ENCODE measurements at places on chromosomes 1 and 21.

GRCh38 chr1:82820816-82821215, 1020.1 kb downstream of the ADGRL2 start:
- no peak for ATAC-seq

DNA sequence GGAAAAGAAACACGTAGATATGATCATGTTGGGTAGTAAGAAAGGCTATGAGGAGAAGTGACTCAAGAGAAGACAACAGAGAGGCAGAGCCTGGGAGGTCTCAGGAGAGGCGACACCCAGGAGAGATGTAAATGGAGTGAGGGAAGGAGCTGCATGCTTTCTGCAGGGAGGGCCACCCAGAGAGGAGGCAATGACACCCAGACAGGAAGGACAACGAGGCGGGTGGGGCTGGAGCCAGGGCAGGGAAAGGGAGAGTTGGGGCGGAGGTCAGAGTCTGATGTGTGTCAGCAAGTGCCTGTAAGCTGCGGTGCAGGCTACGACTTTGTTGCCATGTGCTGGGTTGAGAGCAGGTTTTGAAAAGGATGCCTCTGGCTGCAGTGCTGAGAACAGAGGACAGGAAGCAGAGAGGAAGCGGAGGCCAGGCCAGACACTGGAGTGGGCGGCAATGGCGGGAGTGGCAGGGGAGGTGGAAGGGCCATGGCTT, 31.3 kb downstream of the SLC1A7 start:
- no peak for ATAC-seq

DNA sequence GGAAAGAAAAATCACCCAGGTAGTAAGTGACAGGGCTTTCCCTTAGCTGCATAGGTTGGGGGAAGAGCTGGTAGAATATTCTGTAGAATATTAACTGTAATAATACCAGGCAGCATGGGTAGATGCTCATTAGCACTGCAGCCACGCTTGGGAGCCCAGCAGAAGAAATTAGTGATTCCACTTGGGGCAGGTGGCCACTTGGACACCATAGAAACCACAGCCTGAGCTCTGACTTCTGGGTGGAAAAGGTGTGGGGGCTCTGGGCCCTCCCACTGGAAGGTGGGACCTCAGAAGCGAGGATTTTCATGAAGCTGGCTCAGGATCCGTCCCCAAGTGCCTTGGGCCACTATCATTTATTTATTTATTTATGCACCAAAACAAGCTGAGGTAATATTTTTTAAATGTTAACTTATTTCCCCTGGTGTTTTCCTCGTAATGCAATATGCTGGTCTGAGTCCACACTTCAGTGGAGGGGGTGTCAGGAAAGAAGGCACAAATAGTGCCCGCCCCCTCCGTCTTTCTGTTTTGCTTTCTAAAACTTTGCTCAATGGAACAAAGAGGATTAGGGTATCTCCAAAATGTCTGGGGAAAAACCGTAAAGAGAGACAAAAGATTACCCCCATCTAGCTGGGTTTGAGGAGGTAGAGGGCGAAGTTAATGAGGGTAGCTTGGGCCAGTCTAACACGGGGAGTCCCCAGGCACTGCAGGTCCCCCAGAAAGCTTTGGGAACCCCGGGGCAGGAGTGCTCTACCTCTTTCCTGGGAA, 75.2 kb upstream of the GADD45A start:
- no peak for ATAC-seq

DNA sequence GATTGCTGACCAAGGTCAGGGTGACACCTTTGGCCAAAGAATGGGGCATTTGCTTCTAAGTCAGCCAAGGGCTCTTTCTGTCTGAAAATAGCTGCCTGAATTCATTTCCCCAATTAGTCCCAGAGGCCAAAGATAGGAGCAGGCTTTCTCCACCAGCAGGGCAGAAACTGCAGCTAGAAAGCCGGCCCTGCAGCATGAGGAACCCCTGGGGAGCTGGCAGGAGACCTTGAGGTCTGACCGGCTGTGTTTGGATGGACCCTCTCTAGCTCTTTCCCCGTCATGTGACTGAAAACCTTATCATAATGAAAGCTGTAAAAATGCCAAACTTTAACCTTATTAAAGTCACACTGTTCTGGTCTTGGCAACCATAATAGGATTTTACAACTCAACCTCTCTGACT, 93.4 kb downstream of the CD58 start:
- ATAC-seq, result no peak

DNA sequence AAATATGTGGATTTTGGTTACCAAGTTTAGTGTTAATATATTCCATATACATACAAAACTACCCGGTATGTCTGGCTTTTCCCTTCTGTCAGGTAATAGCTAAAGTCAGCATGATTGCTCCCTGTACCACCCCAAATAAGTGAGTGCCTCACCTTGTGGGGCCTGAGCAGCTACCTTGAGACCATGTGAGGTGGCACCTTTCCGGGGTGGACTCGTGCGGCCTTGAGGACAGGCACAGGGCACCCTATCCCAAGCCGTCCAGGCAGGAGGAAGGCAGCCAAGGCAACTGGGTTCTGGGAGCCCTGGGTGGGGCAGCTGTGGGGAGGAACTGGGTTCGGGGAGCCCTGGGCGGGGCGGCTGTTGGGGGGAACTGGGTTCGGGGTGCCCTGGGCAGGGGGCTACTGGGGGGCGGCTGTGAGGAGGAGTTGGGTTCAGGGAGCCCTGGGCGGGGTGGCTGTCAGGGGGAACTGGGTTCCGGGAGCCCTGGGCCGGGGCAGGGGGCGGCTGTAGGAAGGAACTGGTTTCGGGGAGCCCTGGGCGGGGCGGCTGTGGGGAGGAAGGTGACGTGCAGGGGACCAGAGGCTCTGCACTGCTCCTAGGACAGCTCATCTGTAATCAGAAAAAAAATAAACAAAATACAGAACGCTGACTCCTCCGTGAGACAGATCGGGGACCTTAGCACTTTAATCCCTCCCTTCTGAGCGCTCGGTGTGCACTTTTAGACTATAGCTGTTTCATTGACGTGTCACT, 63.3 kb downstream of the POFUT2 start:
- ATAC-seq, result no peak
